Forelimb muscle (tissue), 1 donor: ENCODE measurements at places on chromosomes 6 and 20.

DNA sequence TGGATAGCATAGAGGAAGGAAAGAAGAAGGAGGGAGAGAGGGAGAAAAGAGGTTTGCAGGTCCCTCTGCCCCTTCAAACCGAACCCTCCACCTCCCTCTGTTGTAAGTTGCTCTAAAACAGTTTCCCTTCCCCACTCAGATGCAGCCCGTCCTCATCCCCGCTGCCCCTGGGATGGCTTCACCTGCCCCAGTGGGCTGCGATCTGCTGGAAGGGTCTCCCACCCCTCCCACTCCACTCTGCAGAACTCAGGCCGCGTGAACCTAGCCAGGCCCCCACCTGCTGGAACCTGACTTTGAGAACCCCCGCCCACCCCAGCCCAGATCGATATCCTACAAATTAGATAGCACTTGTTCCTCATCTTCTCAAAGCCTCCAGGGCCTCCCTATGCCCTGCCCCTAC lies 190.8 kb downstream of the DLL1 start:
- no peak for DNase-seq

- DNase-seq, result no peak
These were observed 37.8 kb upstream of the ZNF831 start for GRCh38 chr20:59125836-59126235.

GRCh38 chr6:163716690-163717089 lies 302.2 kb downstream of the QKI start:
- no peak for DNase-seq

GRCh38 chr20:57991211-57991881 lies 237.1 kb downstream of the ANKRD60 start:
- no peak for DNase-seq

- DNase-seq, result no peak
These were observed 268.2 kb downstream of the CDC5L start for GRCh38 chr6:44655412-44656342.

DNA sequence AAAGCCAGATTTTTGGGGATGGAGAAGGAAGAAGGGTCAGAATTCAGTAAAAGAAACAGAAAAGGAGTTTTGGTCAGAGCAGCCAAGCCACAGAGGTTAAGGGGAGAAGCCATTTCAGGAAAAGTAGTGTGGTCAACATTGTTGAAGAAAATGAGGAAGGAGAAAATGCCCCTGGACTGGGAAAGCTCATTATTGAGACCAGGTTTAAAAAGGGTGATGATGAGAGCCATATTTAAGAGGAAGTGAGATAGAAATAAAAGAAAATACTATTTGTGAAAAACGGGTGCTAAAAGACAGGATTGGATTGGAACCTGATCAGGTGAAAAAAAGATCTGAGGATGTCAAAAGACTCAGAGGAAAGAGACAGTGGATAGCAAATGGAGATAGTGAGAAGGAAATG lies 75.8 kb downstream of the CEP162 start:
- DNase-seq, result no peak

DNA sequence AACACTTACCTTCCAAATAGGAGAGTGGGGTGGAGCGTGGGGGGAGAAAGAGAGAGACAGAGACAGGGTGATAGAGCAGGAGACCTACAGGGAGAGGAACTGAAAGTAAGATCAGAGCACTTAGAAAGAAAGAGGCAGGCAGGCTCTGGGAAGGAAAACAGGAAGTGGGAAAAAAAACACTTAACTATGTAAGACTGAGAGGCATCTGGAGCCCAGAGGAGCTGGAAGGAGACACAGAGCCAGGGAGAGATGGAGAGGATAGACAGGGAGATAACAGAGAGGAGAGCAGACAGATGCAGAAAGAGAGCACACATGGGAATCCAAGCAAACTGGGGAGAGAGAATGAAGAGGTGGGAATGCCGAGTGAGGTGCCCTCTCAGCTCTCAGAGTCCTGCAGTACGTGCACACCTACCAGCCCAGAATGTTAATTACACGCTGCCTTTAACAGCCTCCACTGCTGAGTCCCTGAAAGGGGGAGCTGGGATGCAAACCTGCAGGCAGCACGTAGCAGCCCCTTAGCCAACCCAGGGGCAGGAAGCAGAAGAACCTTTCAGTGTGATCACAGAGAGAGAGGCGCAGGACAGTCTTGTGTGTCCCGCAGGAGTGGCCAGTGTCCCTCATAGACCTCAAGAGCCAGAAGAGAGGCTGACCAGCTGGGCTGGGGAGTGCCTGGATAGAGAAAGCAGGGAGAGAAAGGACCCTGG lies 132.7 kb upstream of the LRFN2 start:
- DNase-seq, result no peak

DNA sequence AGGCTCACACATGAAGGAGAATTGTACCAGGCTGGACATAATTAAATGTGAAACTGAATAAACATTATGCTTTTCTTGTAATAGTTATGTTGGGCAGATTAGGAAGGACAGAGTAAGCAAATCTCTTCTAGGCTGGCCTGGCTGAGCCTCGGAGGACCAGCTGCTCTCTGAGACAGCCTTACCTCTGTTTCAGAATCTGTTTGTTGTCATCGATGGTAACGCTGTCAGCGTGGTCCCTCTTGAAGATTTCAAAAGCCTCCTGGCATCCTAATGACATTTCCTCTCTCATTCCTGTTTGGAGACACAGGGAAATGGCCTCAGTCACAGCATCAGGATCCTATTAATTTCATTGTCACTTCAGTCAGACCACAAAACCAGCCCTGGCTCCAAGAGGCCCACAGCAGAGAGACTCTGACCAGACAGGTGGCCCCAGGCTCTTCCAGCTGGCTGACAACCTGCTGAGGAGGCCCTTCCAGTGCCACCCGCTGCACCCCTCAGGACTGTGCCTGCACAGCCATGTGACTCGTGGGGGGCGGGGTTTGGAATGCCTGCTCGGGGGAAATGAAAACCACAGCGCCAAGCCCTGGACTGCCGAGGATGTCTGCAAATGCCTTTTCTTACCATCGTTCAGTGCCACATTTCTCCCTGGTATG lies 108.5 kb upstream of the KCNK16 start:
- DNase-seq, result no peak

- no peak for DNase-seq
These were observed 394 bp downstream of the AKAP12 start for GRCh38 chr6:151240036-151240685.

- no peak for DNase-seq
These were observed 250.1 kb downstream of the SYNE1 start for GRCh38 chr6:152387091-152387490.

DNA sequence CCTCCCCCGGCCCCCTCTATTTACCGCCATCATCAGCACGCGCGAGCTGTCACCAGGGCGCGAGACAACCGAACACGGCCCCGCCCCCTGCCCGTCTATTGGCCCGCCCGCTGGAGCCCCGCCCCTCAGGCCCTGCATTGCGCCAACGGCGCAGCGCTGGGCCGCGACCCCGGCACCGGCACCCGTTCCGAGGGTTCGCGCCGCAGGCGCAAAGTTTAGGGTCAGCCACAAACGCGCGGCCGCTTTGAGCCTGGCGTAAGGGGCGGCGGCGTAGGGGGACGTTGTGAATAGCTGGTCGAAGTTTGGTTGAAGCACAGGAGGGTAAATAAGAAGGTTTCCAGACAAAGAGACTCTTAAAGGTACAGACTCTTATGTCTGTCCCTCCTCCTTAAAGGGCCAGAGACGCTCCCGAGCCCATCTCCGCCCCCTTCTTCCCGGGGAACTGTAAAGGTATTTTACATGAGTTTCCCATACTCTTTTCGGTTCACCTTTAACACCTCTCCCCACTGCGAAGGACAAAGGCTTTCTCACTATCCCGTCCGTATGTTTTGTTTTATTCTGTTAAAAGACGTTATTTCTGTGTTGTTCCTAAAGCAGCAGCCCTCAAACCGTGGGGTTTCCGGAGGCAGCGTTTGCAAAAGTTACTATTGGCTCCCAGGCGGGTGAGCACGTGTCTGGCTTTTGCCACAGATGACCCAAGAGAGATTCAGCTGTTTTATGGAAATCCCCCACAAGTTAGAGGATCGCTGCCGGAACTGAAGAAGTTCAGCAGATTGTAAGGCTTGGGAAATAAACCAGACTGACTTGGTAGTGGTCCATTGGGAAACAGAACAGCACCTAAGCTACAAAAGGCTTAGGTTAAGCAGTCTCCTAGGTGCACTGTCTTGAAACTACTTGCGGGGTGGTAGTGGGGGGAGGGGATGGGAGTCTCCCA lies at the start of gene USP49:
Gene USP49, minus strand, starts transcription at position 76 of the 934 bp plus-strand sequence. CDS start 88,392 bp downstream, outside the sequence.
- peak; percentile 34 for DNase-seq

GRCh38 chr20:3243718-3244358 lies 4.8 kb upstream of the SLC4A11 start:
- DNase-seq, result no peak

DNA sequence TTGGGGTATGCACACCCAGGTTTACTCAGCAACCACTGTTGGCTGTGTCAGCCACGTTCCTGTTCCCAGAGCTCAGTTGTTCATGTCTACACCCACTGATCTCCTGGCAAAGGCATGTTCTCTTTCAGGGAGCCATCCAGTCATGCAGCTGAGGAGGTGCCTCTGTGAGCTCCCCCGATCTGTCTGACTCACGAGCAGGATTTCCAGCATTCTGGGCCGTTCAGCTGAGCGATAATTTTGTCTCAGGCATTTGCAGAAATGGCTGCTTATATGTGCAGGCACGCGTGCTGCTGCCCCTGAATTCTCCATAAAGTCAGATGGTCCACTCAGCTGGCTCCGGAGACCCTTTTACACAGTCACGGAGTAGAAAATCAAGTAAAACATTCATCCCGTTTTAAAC lies 78.4 kb upstream of the IYD start:
- DNase-seq, result no peak

- DNase-seq, result no peak
These were observed 106.9 kb downstream of the SLC23A2 start for GRCh38 chr20:4894409-4894808.

GRCh38 chr6:42359021-42359420 lies 92.7 kb downstream of the TRERF1 start:
- DNase-seq, result no peak

DNA sequence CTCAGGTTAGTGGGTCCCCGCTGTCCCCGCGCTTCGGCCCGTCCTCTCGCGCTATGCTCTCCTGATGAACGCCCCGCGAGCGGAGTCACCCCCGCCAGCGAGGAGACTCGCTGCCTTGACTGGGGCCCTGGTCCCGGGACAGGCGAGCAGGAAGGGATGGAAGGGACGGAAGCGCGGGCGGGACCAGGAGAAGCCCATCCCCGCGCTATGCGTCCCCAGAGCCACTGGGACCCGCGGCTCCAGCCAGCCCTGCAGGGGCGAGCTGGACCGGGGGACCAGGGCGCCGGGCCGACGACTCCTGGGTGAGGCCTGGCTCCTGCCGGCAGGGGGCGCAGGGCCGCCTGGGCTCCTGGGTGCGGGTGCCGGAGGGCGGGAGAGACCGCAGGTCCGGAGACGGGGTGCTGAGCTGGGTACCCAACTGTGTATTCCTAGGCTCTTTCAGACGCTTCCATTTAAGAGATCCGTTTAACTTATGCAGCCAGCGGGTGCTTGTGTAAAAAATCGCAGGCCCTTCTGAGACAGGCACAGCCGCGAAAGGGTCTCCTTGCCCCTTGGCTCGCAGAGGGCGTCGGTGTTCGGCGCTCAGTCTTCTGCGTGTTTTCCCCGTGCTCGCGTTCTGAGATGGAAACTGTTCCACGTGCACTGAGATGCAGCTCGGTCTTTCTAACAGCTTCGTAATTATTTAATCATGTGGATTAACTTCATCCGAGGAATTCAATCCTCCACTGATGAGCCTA lies 580 bp upstream of the SYCP2 start:
- DNase-seq, result no peak

- no peak for DNase-seq
These were observed 575 bp upstream of the MICAL1 start for GRCh38 chr6:109456111-109456583.

DNA sequence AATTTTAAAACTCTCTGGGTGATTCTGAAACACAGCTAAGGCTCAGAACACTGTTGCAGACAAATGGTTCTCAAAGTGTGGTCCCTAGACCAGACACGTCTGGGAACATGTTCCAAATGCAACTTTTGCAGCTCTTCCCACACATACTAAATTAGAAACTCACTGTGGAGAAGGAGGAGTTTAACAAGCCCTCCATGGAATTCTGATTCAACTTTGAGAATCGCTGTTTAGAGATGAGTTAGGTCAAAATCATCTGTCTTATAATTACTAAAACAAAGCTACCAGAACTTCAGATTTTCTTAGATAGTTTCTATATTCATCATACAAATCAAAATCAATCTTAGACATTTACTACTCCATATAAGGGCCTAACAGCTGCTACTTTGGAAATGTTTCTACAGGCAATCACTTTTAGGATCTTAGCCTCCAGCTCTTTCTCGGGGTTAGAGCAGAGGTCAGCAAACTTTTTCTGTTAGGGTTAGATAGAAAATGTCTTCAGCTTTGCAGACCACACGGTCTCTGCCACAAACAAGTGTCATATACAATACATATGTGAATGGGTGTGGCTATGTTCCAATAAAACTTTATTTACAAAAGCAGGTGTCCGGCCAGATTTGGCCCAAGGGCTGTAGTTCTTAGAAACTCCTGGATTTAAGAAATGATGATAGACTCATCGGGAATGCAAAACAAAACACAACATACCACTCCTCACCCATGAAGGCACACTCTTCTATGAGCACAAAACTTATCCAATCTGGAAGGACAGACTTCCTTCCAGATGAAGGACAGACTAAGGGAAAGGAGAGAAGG lies 50.0 kb upstream of the ARHGAP18 start:
- DNase-seq, result no peak

DNA sequence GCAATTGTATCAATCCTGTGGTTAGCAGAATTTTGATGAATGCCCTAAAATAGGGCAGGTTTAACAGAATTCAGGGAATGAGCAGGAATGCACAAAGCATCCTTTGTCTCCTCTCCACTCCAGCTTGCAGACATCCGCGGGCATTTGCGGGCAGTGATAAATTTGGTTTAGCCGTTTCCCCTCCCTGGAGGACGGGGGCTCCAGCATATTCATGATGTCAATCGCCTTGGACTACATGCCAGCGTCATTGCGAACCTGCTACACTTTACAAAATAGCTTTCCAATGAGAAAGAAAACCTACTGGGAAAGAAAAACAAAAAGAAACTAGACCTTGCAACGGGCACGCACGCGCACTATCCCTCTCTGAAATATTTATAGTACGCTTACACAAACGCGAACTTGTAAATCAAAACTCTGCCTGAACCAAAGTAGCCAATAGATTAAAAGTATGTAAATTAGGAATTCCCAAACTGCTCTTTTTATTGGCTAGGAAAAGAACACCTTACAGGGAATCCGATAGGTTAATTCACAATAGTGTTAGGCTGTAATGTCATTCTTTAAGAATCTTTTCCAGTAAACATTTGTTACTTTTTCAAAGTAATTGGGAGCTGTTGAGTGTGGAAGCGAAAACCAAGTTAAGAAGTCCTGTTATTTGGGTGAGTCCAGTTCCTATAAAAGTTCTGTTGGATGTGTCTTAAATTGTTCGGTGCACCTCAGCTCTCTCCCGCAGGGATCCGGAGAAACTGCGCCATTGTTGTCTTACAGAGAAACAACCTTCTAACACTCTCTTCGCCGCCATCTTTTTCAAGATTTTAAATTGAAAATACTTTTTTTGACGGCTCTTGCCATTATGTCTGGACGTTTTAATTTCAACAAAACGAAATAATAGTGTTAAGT lies 136.7 kb downstream of the HFE start:
- DNase-seq, result peak; percentile 93

DNA sequence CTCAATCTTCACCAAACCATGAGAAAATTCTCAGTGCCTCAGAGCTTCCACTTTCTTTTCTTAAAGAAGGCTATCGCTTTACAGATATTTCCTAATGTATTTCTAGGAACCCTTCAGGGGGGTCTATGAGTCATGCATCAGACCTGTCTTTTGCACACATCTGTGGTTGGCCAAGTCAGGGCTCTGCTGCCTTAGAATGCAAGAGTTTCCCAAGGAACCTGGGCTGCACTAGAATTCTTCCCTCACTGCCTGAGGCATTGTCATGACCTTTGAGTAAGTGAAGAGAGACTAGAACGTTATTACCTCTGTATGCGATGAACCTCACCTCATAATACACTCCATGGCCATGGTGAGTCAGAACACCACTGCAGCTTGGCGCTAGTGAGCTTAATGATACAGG lies 365.0 kb upstream of the ID4 start:
- DNase-seq, result no peak
